GM12891 (cell line): ENCODE measurements at places on chromosomes 16 and 17.

DNA sequence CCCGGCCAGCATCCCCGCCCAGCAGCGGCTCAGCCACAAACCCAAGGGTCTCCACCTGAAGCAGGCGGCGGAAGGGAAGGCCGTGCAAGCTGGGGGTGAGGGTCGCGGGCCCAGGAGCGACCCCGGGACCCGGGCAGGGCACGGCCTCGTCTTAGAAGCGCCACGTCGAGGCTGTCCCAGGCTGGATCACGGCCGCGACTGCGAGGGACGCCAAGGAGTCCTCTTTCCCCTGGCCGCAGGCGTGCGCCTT lies 538 bp upstream of the CCNF start:
- DNase-seq: no peak

DNA sequence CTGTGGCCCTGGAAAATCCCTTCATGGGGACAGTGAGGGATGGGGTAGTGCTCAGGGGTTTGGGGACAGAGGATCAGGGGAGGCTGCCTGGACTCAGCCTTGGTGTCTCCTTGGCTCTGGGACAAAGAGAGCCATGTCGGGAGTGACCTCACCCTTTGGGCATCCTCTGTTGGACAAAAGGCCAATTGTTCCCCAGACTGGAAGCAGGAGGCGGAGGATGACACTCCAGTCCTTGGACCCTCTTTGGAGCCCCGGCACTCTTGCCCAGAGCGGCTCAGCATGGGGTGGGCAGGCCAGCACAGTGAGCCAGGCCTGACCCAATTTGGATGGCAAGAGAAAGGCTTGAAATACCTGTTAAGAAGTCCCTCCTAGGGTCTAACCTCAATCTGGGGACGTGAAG lies 39.4 kb upstream of the PHB1 start:
- no peak for DNase-seq

- no peak for DNase-seq
Measured at GRCh38 chr17:44069974-44070454, 521 bp upstream of the G6PC3 start.

- DNase-seq: no peak
Measured at GRCh38 chr16:12303653-12304052, 327.1 kb downstream of the SNX29 start.

- DNase-seq: no peak
Measured at GRCh38 chr17:31562376-31562840, 170.9 kb downstream of the RAB11FIP4 start.

GRCh38 chr17:40139566-40140058 lies 725 bp upstream of the CASC3 start:
- peak; percentile 38 for DNase-seq

DNA sequence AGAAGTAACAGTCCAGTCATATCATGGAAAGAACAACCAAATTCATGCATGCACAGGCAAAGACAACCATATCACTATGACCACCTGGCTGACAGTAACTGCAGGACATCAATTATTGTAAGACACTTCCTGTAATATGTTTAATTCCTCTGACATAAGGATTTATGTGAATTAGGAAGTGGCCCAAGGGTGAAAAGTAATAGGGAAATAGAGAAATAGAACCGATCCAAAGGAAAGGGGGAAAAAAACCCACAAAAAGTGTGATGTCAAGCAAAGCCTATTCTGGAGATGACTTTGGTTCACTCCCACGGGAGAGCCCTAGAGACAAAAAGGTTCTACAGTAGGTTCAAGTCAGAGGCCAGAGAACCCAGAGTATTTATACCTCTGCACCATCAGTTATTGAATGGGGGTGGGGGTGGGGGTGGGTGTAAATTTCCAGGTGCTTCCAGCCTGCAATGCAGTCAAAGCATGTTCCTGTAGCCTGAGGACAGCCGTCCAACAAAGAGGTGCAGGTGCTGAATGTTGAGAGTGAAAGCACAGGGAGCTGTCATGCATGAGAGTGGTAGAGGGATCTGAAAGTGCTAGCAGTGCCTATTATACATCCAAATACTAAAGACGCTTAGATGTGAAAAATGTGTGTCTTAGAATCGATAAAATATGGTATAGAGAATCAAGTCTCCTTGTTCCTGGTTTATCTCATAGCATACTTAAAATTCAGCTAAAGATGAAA lies 95.6 kb upstream of the HLF start:
- peak; percentile 21 for DNase-seq

- DNase-seq: no peak
Measured at GRCh38 chr17:57908278-57908677, 46.9 kb downstream of the CUEDC1 start.

DNA sequence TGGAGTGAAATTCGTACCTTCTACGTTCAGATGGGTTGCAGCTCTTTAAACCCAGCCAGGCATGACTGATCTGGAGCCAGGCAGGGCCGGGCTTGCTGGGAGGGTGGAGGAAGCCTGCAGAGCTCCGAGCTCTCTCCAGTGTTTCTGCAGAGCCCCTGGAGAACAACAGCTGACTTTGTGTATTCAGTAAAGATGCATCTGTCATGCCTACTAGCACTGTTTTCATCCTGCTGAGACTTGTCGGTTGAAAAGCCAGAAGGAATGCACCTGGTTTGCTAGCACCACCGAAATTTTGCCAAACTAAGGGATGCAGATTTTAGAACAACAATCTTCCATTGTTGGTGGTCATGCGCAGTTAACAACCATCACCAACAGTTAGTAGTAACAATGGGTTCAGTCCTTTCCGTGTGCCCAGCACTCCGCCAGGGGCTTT lies 22.4 kb upstream of the SCNN1B start:
- no peak for DNase-seq
